ENCODE measurements at places on chromosomes 6 and 20.

DNA sequence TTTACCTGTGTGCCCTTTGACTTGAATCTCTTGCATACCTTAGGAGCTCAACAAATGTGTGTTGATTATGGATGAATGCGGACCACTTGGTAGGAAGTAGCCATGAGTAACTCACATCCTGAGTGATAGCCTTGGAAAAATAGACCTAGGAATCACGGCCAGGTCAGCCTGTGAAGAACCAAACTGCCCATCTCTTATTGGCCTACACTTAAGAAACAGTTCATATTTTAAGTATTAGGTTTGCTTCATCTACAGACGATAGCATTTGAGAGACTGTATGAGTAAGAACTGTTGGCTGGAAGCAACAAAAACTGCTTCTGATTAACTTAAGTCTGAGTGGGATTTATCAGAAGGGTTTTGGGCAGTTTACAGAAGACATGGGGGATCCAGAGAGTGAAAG is 320.1 kb upstream of the PRND start:
- no peak for DNase-seq

GRCh38 chr6:125082908-125083683 is 70.5 kb upstream of the TPD52L1 start:
- no peak for DNase-seq

DNA sequence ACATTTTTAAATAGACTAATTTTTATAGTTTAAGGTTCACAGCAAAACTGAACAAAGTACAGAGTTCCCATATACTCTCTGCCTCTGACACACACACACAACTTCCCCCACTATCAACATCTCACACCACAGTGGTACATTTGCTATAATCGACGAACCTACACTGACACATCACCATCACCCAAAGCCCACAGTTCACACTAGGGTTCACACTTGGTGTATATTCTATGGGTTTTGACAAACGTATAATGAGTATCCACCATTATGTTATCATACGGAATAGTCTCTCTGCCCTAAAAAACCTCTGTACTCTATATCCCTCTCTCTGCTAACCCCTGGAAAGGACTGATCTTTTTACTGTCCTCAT is 15.6 kb downstream of the TMEM30A start:
- DNase-seq, result no peak

DNA sequence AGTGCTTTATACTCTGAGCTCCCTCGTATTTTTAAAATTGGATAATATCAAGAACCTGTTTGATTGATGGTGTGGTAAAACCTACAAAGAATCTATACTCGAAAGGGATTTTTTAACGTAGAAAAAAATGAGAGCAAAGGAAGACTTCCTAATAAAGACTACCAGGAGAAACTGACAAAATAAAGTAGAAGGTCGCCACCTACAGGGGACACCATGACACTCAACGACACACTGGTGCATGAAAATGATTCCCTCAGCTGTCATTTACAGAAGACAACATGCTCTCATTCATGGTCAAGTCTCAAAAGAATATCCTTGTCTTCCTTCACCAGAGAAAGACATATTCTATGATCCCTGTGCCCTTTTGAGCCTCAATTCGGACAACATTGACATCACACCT is 10.1 kb upstream of the NHSL1 start:
- DNase-seq, result no peak

DNA sequence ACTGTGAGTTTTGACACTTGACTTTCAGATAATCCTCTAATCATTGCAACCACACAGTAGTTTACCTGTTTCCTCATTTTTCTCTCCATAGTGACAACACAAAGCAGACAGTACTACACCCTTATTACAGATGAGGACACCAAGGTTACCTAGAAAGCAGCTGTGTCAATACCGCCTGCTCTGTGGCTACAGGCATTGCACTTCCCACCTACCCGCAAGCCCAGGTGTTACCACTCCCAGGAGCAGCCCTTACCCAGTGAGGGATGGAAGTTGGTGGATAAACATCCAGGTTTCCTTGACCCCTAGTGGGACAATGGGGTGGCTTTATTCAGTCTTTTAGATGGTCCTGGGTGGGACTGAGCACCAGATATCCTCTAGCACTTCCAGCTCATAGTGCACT is 503.6 kb downstream of the PTPRT start:
- DNase-seq, result no peak

DNA sequence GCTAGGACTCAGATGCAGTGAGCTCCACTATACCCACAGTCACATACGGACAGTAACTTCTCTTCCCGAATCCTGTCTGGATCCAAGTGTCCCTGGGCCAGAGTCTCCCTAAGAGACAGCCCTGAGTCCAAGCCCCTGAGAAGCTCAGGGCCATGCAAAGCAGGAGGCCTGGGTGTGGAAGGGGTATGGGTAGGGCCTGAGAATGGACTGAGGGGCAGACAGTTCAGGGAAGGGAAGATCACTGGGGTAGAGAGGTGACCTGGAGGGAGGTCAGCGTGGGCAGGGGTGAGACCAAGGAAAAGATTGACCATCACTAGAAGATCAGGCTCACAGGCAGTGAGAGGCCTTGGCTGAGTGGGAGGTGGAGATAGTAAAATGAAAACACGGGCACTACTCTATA is 8.8 kb downstream of the RPS6KA2 start:
- no peak for DNase-seq

DNA sequence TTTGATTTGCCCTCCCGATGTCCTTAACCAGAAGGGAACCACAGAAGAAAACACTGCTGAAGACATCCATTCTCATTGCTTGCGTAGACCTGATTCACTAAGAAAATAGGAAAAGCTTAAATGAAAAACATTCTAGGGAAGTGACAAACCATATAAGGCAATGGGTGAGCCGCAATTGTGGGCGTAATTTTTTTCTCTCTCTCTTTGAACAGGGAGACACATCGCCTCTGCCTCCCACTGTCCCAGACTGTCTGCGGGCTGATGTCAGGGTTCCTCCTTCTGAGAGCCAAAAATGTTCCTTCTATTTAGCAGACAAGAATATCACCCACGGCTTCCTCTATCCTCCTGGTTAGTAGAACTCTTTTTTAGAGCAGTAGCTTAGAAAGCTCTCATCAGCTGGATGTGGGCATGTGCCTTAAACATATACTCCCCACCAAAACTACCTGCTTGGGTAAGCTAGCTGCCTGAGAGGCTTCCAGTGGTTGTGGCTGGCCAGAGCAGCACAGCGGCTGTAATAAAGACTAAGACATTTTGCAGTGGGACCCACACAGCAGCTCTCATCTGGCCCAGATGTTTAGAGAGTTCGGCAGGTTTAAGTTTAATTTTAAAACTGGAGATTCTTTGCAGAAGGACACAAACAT is 22.7 kb upstream of the CTAGE9 start:
- no peak for DNase-seq

DNA sequence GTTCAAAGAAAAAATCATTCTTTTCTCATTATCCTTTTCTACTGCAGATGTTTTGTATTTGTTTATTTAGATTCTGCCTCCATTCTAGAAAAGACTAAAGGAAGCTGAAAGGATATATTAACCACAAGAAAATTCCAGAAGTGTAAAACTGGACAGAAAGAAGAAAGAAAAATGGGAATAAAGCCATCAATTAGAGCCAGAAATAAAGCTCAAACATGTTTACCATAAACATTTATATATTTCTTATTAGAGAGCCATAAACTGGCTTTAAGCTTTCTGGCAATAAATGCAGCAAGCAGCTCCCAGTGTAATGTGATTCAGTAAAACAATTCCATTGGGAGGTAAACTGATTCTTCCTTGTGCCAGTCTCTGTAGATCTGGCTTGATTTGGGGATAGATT is 244.1 kb downstream of the PTPRK start:
- DNase-seq, result no peak

- no peak for DNase-seq
Observed at GRCh38 chr6:126374372-126374771, 34.5 kb downstream of the CENPW start.

GRCh38 chr6:33843131-33844121 is 39.6 kb upstream of the MLN start:
- no peak for DNase-seq

GRCh38 chr6:156391061-156391672 is 386.0 kb upstream of the ARID1B start:
- no peak for DNase-seq

GRCh38 chr20:38782275-38782674 is 23.2 kb upstream of the PPP1R16B start:
- no peak for DNase-seq

GRCh38 chr6:35687658-35688604 is 784 bp downstream of the FKBP5 start:
- DNase-seq, result no peak

DNA sequence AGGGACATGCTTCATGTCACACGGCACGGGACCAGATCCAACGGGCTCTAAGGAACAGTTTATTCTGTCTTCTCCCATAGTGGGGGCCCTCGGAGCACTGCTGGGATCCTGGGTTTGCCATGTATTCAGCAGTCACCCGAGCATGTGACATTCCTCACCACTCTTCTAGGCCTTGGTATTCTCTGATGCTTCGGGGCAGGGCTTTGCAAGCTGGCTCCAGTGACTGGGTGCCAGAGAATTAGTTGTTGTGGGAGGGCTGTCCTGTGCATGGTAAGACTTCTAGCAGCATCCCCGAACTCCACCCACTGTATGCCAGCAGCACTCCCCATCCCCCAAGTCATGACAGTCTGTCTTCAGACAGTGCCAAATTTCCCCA is 5.4 kb downstream of the CCN5 start:
- no peak for DNase-seq

GRCh38 chr6:136666041-136666440 is 115.8 kb upstream of the MAP7 start:
- no peak for DNase-seq

- DNase-seq, result no peak
Observed at GRCh38 chr20:20820104-20820503, 107.7 kb upstream of the RALGAPA2 start.

GRCh38 chr6:157089258-157089657 is 234.1 kb downstream of the TMEM242 start:
- DNase-seq, result no peak

GRCh38 chr20:7207186-7207798 is 439.8 kb downstream of the BMP2 start:
- DNase-seq, result no peak

GRCh38 chr20:16246870-16247269 is 326.4 kb downstream of the KIF16B start:
- DNase-seq, result no peak

DNA sequence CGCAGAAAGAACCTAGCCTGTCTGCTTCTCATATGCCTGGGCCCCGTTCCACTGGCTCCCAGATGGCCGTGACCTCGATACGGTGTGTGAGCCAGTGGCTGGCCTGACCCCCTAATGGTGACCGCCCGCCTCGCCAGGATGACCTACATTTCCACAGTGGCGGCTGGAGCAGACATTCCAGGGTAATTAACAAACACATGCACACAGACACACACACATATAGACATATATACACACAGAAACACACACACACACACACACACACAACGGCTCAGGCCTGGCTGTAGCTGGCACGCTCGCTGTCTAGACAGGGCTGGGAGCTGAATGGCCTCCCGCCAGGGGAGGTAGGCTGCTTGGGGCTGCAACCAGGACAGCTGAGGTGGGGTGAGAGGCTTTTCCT is 227.1 kb downstream of the ANKRD60 start:
- DNase-seq, result no peak

- peak; percentile 77 for DNase-seq
Observed at GRCh38 chr20:47784599-47785310, 526 bp downstream of the SULF2 start.

DNA sequence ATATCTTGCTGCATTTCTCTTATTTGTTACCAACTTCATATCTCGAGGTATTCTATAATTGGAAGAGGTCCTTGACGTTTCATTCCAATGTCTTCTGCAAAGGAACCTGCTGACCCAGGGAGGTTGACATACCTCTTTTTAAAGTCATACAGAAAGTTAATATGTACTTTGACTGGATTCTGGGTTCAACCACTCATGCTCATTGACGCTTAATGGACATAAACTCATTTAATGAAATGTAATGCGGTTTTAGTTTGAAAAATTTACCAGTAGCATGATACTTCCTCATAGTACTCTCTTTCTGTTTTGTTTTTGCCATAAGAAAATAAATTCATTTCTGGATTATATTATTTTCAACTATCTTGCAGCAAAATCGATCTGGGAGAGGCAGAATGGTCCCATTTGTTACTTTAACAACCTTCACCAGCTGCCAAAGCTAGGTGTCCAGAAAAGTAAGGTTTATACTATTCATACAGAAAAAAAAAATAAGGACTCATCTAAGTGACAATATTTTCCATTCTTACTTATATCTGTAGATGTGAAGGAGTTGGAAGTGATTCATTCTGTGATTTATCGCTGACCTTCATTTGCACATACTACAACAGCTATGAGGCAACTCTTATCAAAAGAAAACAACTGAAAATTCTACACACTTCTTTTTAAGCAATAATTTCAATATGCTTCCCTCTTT is 101.6 kb downstream of the ATXN1 start:
- DNase-seq, result no peak

- DNase-seq, result no peak
Observed at GRCh38 chr20:44739942-44740341, 5.7 kb upstream of the KCNK15 start.

GRCh38 chr20:63138855-63139341 is 77.0 kb downstream of the YTHDF1 start:
- DNase-seq, result peak; percentile 72

- no peak for DNase-seq
Observed at GRCh38 chr6:170545405-170545804, 7.7 kb downstream of the PSMB1 start.

DNA sequence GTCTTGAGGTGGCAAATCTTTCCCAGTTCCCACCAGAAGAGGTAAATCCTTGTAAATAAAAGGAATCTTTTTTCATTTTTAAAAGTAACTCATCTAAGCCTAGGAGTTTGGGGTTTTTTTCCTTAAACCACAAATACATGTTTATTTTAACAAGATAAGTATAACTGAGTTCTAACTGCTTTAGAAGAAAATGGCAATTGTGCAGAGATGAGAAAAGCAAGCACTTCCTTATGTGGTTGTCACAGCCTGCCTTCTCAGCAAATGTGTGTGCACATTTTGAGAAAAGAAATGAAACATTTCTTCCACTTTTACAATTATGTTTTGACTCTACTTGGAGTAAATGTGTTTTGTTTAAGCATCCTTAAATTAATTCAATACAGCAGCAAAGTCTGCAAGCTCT is 17.7 kb downstream of the HCK start:
- no peak for DNase-seq

DNA sequence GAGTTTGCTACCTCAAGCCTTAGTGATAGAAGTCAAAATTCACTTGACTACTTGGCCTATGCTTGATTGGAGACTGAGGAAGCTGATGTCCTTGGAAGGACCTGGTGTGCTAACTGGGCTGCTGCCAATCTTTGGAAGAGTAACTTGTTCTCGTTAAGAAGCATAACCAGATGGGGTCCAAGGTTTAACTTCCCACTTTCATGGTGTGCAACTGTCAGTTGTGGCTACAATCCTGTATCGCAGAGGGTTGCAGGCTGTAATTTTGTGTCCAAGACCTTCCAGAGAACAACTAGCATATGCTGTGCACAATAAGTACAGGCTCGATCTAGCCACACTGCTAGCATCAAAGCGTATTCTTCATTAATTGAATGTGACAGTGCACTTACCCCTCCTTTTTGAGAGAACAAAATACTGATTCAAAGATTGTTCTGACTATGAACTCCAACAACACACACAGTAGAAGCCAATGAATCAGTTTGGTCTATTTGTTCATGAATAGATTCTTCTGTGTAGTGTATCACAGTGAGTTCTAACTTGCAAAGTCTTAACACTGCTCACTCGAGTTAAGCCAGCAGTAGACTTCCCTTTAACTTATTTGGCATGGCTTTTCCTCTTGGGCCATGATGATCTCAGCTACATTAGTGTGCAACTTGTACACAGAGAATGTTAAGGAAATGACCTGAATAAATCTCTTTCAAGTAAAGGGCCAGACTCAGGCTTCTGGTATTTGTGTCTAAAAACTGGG is 15.8 kb upstream of the PLCB1 start:
- DNase-seq, result peak; percentile 13

- no peak for DNase-seq
Observed at GRCh38 chr20:51636123-51636522, 93.6 kb upstream of the NFATC2 start.

Measured in spinal cord (tissue), 10 donors.